ENCODE measurements at places on chromosomes 13 and 19.

DNA sequence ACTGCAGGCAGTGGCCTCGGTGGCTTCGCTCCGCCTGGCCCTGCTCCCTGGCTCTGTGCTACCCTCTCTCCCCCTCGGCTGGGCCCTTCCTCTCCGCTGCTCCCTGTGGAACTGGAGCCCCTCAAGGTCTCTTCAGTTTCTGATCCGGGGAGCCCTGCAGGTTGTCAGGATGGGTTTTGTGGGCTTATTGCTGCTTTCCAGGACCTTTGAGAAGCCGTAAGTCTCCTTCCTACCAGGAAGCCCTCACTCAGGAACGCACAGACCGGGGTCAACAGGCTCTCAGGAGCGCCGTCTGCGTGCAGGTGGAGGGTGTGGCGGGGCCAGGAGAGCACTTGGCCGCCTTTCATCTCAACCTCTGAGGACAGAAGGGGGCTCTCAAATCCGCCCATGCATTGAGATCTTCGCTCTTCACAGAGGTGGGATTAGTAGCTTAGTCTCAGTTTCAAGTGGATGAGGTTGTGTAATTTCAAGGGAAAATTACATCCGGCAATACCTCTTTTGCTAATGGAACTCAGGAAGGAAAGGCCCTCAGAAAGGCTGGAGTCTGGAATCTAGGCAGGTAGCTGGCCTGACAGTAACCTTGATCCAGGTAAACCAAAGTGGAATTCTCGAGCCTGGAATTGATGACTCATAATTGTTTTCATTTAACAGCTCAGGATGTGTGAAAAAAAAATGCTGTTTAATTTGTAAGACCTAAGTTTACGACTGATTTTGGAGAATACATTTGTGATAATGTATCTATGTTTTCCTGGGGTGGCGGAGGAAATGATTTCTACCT lies 102.0 kb downstream of the ATP11A start:
- DNase-seq = peak; percentile 32
- H3K27me3 ChIP-seq = no peaks in the 10 kb centered on the region
- no peaks in the 10 kb centered on the region for H3K36me3 ChIP-seq

GRCh38 chr13:29439601-29440388 lies 155.7 kb downstream of the SLC7A1 start:
- no peak overlapping the region for H3K4me3 ChIP-seq
- no peaks in the 10 kb centered on the region for H3K36me3 ChIP-seq
- no peak for DNase-seq
- peaks cover 60% of the 10 kb centered on the region for H3K4me1 ChIP-seq
- peak overlapping the region; percentile 92 for H3K27ac ChIP-seq

DNA sequence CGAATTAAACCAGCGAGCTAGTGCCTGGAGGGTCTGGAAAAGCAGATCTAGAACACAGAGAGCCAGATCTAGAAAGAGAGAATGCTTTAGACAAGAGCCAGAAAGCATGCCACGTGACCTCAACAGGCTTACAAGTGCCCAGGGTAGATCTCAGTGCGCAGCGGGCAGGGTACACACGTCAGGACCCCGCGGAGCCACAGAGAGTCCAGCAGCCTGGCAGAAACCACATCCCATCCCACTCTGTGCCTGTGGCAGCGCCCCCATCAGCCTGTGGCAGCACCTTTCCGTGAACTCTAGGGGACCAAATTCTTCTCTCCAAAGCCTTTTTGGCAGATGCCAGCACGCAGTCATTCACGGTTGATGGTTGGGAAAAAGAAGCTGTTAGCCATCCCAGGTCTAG lies 5.9 kb downstream of the ARHGEF1 start:
- H3K4me1 ChIP-seq = no peaks in the 10 kb centered on the region
- no peak overlapping the region for H3K27ac ChIP-seq
- DNase-seq = no peak
- peaks cover 32% of the 10 kb centered on the region for H3K36me3 ChIP-seq
- no peaks in the 10 kb centered on the region for H3K27me3 ChIP-seq

GRCh38 chr19:45499196-45500180 lies 1.2 kb downstream of the PPM1N start:
- no peaks in the 10 kb centered on the region for H3K36me3 ChIP-seq
- no peak overlapping the region for H3K27ac ChIP-seq

- peaks cover 11% of the 10 kb centered on the region for H3K4me1 ChIP-seq
- H3K4me3 ChIP-seq = no peak overlapping the region
- H3K27ac ChIP-seq = no peak overlapping the region
Measured at GRCh38 chr19:35959968-35960320, 23.8 kb downstream of the LRFN3 start.

GRCh38 chr13:112225429-112226090 lies 150.6 kb upstream of the SPACA7 start:
- H3K4me1 ChIP-seq = no peaks in the 10 kb centered on the region
- no peak overlapping the region for H3K4me3 ChIP-seq
- no peaks in the 10 kb centered on the region for H3K27me3 ChIP-seq
- no peak overlapping the region for H3K27ac ChIP-seq
- DNase-seq = no peak

- H3K27ac ChIP-seq = no peak overlapping the region
- H3K4me3 ChIP-seq = no peak overlapping the region
- H3K27me3 ChIP-seq = no peaks in the 10 kb centered on the region
Measured at GRCh38 chr13:97766749-97767148, 186.7 kb upstream of the IPO5 start.

- no peaks in the 10 kb centered on the region for H3K4me1 ChIP-seq
- no peak overlapping the region for H3K27ac ChIP-seq
- H3K27me3 ChIP-seq = no peaks in the 10 kb centered on the region
- no peak for DNase-seq
Measured at GRCh38 chr19:11115895-11116446, 26.7 kb downstream of the LDLR start.

GRCh38 chr13:68081061-68081460 lies 850.9 kb upstream of the PCDH9 start:
- DNase-seq = no peak
- H3K27ac ChIP-seq = no peak overlapping the region
- H3K4me3 ChIP-seq = no peak overlapping the region
- H3K36me3 ChIP-seq = no peaks in the 10 kb centered on the region
- H3K4me1 ChIP-seq = no peaks in the 10 kb centered on the region
- H3K27me3 ChIP-seq = no peaks in the 10 kb centered on the region

- peak overlapping the region; percentile 66 for H3K27ac ChIP-seq
- H3K4me1 ChIP-seq = peaks cover 4% of the 10 kb centered on the region
- H3K4me3 ChIP-seq = peak overlapping the region; percentile 68
- DNase-seq = no peak
Measured at GRCh38 chr13:33015241-33015668, 968 bp upstream of the KL start.

DNA sequence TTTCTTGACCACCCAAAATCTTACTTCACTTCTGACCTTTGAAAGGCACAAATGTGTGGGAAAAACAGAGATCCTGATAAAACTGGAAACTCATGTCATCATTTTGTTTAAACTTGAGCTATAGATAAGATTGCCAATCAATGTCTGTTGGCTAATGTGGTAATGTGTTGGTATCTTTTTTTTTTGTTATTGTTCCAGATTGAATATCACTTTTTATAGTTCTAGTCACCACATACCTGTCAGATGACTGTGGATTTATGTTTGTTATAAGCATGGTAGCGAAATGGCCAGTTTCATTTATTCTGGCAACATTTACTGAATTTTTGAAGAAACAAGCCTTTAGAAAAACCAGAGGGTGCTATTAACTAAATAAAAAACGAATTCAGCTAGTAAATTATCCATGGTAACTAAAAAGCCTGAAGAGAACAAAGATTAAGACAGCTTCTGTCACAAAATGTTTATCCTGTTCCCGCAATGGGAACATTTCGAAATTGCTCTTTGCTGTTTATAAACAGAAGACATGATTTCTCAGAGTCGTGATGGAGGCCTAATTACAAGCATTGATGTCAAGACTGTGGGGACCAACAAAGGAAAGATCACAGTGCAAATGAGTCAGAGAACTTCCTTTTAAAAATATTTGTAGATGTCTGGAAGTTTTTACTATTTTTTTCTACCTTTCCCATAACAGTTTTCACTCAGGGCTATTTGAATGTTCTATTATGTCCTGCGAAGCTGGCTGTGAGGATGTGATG lies 82.9 kb upstream of the POSTN start:
- no peaks in the 10 kb centered on the region for H3K4me1 ChIP-seq
- no peaks in the 10 kb centered on the region for H3K27me3 ChIP-seq
- DNase-seq = no peak
- H3K36me3 ChIP-seq = no peaks in the 10 kb centered on the region
- no peak overlapping the region for H3K4me3 ChIP-seq
- H3K27ac ChIP-seq = peak overlapping the region; percentile 29

GRCh38 chr13:80177327-80177726 lies 163.6 kb downstream of the SPRY2 start:
- H3K4me1 ChIP-seq = no peaks in the 10 kb centered on the region
- H3K27me3 ChIP-seq = no peaks in the 10 kb centered on the region
- H3K36me3 ChIP-seq = no peaks in the 10 kb centered on the region
- no peak overlapping the region for H3K27ac ChIP-seq
- DNase-seq = no peak

DNA sequence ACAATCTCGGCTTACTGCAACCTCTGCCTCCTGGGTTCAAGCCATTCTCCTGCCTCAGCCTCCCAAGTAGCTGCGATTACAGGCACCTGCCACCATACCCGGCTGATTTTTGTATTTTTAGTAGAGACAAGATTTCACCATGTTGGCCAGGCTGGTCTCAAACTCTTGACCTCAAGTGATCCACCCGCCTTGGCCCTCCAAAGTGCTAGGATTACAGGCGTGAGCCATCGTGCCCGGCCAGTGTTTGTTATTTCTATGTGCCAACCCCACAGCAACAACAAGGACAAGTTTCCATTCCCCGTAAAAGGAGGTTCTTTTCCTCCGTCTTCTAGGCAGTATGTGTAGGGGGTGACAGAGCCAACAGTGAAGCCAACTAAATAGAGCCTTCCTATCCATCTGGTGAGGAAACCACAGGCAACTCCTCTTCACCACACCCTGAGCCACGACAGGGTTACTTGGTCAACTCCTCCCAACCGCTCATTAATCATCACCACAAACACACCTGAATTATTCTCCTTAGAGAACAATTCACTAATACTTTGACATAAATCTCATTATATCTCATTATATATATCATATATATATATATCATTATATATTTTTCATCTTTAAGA lies 25.5 kb downstream of the FOXO1 start:
- H3K27me3 ChIP-seq = no peaks in the 10 kb centered on the region
- no peaks in the 10 kb centered on the region for H3K36me3 ChIP-seq
- peaks cover 58% of the 10 kb centered on the region for H3K4me1 ChIP-seq

- no peaks in the 10 kb centered on the region for H3K4me1 ChIP-seq
- no peak overlapping the region for H3K27ac ChIP-seq
- H3K4me3 ChIP-seq = no peak overlapping the region
- DNase-seq = no peak
Measured at GRCh38 chr19:50537306-50537685, 23.6 kb upstream of the ASPDH start.

DNA sequence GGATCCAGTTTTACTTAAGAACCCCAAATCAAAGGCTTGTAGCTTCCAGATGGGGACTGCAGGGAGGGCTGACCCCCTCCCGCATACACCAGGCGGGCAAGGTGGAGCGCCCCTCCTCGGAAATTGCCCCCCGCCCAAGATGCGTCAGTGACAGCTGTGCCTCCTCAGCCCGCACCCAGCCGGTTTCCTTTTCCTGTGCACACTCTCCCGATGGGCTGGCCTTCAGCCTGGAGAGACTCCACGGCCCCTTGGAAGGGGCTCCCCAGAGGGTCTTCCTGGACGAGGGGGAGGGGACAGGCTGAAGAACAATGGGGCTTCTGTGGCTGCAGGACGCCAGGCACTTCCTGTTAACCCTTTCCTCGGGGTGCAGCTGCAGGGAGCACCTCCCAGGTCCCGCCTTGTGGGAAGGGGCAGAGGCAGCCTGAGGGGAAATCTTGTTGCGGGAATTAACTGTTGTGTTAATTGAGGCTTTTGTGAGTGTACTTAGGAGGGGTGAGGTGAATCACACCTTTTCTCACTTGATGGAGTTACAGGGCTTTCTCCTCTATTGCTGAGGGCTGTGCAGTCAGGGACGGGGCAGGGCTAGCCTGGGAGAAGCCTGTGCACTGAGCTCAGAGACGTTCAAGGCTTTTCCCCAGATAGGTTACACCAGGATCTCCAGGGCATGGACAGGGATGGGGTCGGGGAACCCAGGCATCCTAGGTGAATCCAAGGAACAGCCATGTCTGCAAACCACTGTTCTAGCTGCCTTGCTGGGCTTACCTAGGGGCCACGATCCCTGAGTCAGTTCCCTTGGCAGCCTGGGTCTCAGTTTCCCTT lies 14.3 kb downstream of the IER2 start:
- H3K4me1 ChIP-seq = no peaks in the 10 kb centered on the region
- no peaks in the 10 kb centered on the region for H3K27me3 ChIP-seq
- H3K4me3 ChIP-seq = peak overlapping the region; percentile 47
- no peak for DNase-seq

DNA sequence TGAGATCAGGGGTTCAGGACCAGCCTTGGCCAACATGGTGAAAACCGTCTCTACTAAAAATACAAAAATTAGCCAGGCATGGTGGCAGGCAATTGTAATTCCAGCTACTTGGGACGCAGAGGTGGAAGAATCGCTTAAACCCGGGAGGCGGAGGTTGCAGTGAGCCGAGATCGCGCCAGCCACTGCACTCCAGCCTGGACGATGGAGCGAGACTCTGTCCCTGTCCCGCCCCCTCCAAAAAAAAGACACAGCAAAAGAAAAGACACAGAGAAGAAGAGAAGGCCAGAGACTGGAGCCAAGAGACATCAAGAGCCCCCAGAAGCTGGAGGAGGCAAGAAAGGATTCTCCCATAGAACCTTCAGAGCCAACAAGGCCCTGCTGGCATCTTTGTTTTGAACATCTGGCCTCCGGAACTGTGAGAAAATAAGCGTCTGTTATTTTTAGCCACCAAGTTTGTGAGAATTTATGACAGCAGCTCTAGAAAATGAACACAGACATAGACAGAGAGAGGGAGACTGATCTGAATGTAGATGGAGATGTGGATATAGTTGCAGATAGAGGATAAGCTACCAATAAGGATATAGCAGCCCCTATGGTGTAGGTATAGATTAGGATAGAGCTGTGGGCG lies 25.7 kb upstream of the PNMA8B start:
- H3K36me3 ChIP-seq = no peaks in the 10 kb centered on the region
- H3K4me1 ChIP-seq = no peaks in the 10 kb centered on the region
- no peak overlapping the region for H3K4me3 ChIP-seq
- no peak overlapping the region for H3K27ac ChIP-seq

GRCh38 chr13:62593804-62594203 lies 1178.2 kb upstream of the PCDH20 start:
- H3K4me3 ChIP-seq = no peak overlapping the region
- H3K36me3 ChIP-seq = no peaks in the 10 kb centered on the region
- H3K27ac ChIP-seq = no peak overlapping the region
- DNase-seq = no peak
- H3K4me1 ChIP-seq = no peaks in the 10 kb centered on the region
- no peaks in the 10 kb centered on the region for H3K27me3 ChIP-seq

- no peaks in the 10 kb centered on the region for H3K4me1 ChIP-seq
- no peaks in the 10 kb centered on the region for H3K36me3 ChIP-seq
- DNase-seq = no peak
Measured at GRCh38 chr19:28578786-28579505, 634.0 kb downstream of the UQCRFS1 start.

- peaks cover 13% of the 10 kb centered on the region for H3K4me1 ChIP-seq
- H3K27me3 ChIP-seq = no peaks in the 10 kb centered on the region
- no peaks in the 10 kb centered on the region for H3K36me3 ChIP-seq
- H3K4me3 ChIP-seq = no peak overlapping the region
Measured at GRCh38 chr13:102704238-102705058, 9.6 kb upstream of the METTL21C start.

GRCh38 chr19:30666301-30666803 lies 294.2 kb downstream of the ZNF536 start:
- no peak overlapping the region for H3K27ac ChIP-seq
- H3K4me1 ChIP-seq = no peaks in the 10 kb centered on the region
- H3K4me3 ChIP-seq = no peak overlapping the region
- no peak for DNase-seq
